Stimulated activated naive B cell treated with anti-CD40 and anti-IgM and Interleukin-4, amounts not matched to agents 10 μg/mL and 1 μg/mL and 100 μg/mL, for 72 hours (primary cell): ENCODE measurements at places on chromosomes 3 and 15.

- DNase-seq, result no peak
These were observed 135.6 kb downstream of the KCNMB2 start for GRCh38 chr3:178671791-178672190.

DNA sequence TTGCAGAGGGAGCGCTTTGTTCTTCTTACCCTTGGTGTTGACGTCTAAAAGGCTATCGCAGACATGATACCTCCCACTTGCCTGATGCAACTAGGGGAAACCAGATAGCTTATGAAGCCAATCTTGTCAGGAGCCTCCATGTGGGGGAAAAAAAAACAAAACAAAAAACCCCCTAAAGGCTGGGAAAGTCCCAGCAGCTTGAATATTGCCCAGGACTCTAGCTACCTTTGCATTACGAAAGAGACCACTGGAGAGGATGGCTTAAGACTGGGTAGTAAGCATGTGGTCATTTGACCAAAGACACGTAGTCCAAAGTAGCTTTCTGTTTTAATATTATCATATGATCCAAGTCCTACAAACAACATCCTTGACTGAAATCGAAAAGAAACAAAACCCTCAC is 120.7 kb upstream of the WNT5A start:
- DNase-seq, result no peak

DNA sequence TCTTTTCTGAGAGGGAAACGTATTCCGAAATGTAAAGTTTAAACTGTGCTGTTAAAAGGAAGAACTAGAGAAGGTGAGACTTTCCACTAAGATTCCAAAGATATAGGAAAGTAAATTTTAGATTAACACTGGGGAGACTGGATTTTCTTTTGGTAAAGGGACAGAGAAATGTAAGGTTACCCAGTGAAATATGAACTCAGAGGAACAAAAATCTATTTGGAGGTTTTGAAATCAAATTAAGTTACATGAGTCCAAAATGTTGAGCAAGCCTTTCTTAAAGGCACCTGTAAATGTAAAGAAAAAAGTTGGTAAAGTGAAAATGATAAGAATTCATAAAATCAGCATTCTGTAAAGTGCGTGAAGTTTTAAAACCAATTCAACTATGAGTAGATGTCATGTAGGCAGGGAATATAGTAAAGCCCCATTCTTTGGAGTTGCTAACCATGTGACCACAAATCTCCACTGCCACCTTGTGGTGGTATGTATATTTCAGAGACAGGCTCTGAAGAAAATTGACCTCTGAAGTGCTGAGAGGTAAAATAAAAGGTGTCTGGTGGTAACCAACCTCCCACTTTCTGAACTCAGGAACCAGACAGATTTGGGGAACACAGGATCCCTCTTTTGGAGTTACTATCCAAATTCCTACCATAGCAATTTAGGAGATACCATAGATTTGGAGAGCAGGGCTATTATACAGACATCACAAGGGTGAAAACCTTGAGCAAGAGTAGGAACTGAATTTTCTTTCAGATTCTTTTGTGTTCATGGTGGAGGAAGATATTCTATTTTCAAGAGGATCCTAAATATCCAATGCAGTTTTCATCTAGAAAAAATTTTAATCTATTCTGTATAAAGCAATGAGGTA is 215.3 kb downstream of the ROBO2 start:
- no peak for DNase-seq

DNA sequence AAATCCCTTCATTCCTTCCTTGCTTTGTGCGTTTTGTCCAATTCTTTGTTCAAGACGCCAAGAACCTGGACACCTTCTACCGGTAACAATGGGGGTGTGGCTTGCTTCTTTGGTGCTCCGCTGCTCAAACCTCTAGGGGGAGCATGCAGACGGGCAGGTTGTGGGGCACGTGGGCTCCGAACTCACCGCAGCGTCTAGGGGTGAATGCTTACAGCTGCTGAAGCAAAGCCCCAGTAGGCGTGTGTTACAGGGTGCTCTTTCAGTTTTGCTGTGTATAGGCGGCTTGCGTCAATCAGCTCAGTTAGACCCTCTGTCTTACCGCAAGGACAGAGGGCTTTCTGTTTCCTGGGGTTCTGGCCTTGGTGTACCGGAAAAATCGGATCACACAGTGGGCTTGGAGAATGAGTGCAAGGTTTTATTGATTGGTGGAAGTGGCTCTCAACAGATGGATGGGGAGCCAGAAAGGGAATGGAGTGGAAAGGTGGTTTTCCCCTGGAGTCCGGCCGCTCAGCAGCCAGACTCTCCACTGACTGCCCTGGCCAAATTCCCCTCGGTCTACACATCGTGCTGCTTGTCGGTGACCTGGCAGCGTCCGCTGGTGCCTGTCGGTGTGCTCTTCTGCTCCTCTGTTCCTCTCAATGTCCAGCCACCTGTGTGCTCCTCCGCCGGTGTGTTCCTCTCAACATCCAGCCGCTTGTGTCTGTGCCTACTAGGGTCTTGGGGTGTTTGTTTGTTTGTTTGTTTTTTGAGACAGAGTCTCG is 1.2 kb upstream of the LRRC34 start:
- DNase-seq, result peak; percentile 86

- DNase-seq, result no peak
These were observed 49.5 kb upstream of the SELENOK start for GRCh38 chr3:53941184-53941583.

DNA sequence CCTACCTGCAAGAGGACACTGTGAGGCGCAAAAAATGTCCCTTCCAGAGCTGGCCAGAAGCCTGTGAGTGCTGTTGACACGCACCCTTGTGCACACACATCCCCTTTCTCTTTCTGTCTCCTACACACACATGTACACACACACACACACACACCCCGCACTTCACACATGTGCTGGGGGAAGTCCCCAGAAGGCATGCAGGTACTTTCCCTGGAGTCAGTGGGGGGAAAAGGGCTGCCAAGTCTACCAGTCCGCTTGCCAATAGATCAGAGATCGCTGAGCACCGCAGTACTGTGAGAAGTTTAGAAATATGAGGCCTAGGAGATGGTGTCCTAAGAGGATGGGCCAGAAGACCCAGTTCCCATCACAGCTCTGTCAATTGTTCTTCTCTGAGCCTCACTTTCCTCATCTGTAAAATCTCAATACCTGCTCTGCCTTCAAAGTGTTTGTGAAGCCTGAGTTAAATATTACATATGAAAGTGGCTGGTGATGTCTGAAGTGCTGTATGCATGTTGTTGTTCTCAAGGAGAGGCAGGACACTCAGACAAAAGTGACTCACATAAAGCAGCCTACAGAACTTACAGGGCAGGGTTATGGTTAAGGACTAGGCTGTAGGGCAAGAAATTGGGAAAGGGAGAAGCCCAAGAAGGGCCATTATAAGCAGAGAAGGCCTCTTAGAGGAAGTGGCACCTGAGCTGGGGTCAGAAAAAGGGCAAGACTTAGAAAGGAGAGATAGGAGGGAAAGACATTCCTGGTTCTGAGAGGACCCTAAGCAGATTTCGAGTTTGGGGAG is 6.8 kb downstream of the IL17RE start:
- no peak for DNase-seq

GRCh38 chr3:43169987-43170386 is 64.1 kb upstream of the POMGNT2 start:
- DNase-seq, result no peak
